ENCODE measurements at places on chromosomes 6 and 20.

- DNase-seq: no peak
Observed at GRCh38 chr6:124283486-124283885, 479.8 kb downstream of the NKAIN2 start.

DNA sequence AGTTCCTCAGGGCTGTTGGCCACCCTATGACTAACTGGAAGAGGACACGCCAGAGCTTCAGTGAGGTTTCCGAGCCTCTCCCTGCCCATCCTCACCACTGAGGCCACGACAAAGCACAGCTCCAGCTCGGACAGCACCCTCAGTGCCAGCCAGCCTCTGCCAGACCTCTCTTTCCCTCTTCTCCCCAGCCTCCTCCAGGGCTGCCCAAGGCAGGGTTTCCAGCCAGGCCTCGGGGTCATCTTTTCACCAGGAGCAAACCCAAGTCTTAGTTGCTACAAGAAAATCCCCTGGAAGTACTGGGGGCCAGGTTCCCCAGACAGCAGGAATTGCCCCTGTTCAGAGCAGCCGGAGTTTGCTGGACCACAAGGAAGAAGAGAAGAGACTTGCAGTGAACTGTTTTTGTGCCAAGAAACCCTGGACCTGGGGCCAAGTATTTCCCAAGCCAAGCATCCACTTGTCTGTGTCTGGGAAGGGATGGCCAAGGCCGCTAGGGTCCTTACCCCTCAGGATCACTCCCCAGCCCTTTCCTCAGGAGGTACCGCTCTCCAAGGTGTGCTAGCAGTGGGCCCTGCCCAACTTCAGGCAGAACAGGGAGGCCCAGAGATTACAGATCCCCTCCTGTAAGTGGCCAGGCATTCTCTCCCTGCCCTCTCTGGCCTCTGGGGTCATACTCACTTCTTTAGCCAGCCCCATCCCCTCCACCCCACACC lies 41.6 kb downstream of the PLAGL2 start:
- no peak for DNase-seq

- DNase-seq: no peak
Observed at GRCh38 chr6:45094831-45095230, 233.3 kb upstream of the RUNX2 start.

DNA sequence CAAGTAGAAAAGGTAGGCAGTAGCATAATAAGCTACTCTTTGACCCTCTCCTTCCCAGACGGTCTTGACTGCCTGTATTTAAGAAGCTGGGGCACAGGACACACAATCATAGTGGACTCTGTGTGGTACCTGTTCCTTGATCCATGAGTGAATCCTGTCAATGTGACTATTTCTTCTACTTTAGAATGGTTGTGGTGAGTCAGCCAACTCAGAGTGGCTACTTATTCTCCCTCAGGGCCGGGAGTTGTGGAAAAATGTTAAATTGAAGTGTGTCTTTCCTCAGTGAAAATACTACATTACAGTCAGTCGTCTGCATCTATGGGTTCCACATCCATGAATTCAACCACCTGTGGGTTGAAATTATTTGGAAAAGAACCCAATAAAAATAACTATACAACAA lies 30.8 kb upstream of the PREP start:
- DNase-seq: no peak

DNA sequence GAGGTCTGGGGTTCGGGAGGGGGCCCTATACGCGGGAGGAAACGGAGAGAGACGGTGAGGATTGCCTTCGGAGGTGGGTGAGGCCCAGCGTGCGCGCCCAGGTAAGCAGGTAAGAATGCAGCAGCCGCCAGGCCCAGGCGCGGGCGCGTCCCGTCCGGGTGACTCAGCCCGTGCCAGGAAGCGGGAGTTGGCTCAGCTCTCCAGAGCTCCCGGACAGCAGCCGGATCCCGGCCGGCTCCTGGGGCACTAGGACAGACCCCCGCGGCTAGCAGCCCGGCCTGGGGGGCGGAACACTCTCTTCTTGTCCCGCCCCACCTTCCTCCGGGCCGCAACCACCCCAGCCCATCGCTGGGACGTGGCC lies 1.5 kb upstream of the MDFI start:
- no peak for DNase-seq

- DNase-seq: no peak
Observed at GRCh38 chr6:135891710-135892109, 40.2 kb downstream of the PDE7B start.

GRCh38 chr6:137765059-137765458 lies 102.0 kb upstream of the TNFAIP3 start:
- no peak for DNase-seq

DNA sequence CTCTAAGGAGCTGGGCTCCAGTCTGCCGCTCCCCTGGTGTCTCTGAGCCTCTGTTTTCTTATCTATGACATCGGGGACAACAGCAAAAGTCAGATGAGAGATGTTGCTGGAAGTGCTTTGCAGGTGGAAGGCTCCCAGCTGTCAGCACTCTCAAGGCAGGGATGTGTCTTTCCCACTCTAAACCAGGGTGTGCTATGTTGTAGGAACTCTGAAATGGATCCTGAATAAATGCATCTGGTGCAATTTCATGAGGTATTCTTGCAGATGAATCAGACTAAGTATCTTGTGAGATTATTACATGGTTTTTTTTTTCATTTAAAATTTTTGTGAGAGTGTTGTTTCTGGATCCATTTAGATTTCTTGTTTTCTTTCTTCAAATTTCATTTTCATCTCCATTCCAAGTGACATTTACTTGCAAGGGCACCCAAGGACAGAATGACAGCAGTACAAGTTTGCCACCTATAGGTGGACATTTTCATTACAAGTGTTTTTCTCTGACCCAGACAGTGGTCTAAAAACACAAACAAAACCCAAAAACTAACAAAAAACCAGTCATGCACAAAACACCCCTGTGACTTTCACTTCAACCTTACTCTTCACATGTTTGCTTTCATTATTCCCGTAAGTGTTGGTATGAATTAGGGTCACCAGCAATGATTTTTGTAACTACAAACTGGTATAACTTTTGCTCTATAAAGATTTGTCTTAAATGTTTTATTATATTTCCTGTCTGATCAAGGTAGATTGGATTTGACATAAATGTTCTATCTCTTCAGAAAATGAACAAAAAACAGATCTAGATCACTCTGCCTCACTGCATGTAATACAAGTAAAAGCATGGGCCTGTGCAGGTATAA lies 14.7 kb upstream of the SIM1 start:
- DNase-seq: no peak

GRCh38 chr20:11891077-11891775 lies 26.5 kb upstream of the BTBD3 start:
- no peak for DNase-seq

GRCh38 chr6:137246791-137247202 lies 27.6 kb upstream of the IFNGR1 start:
- DNase-seq: no peak

GRCh38 chr20:62232194-62232593 lies 6.1 kb upstream of the OSBPL2 start:
- DNase-seq: no peak

DNA sequence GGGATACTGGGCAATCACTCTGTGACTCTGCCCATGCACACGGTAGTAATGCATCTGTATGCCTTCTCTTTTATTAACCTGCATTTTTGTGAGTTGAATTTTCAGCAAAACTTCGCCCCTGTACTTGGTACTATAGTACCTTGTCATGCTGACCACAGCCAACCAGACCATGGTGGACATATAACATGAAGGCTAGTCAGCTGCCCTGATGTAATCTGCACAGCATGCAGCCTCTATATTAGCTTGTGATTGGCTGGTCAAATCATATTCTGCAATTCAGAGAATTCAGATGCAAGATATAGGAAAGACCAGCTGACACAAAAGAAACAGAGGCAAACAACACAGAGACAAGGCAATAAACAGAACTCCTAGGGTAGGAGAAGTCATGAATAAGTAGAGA lies 200.9 kb upstream of the JARID2 start:
- no peak for DNase-seq

DNA sequence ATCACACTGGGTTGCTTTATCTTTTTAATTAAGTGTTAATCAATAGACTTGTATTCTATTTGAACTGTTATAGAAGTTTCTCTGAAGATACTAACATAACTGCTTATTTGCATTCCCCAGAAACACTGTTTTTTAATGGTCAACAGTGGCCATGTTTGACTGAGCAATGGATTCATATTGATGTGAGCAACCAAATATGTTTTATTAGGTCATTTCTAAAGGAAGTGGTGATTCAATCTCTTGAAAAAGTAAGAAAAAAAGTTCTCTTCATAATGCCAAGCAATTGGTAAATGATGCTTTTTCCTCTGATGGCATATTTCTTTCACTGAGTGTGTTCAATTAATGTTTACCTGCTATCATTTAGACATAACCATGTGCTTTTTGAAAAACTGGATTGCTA lies 593.0 kb upstream of the CITED2 start:
- no peak for DNase-seq

DNA sequence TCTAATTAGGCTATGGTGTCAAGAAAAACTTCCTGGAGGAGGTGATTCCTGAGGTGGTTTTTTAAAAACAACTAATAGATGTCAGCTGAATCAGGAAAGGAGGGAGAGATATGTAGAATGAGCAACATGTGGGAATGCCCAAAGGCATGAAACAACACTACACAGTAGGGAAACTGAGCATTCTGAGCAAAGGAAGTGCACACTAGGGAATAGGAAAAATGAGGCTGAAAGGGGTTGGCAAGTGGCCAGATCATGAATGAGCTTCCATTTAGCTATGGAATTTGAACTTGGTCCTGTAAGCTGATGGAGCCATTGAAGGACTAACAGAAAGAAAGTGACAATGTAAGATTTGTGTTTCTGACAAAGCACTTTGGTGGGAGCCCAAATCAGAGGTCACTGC lies 16.9 kb upstream of the SLC35F1 start:
- no peak for DNase-seq

- no peak for DNase-seq
Observed at GRCh38 chr6:170459451-170459850, 93.7 kb downstream of the PSMB1 start.

GRCh38 chr6:44645276-44645675 lies 257.8 kb downstream of the CDC5L start:
- DNase-seq: no peak

- no peak for DNase-seq
Observed at GRCh38 chr6:106128981-106129781, 43.0 kb downstream of the PRDM1 start.

- no peak for DNase-seq
Observed at GRCh38 chr20:58650181-58650775, 805 bp upstream of the STX16 start.

Measured in NCI-H1930 (cell line).